ENCODE measurements at places on chromosomes 16 and 17.

GRCh38 chr17:689556-690275 is 24.9 kb downstream of the VPS53 start:
- DNase-seq, result no peak

- no peak for DNase-seq
Measured at GRCh38 chr17:51064061-51064735, 56.5 kb downstream of the SPAG9 start.

DNA sequence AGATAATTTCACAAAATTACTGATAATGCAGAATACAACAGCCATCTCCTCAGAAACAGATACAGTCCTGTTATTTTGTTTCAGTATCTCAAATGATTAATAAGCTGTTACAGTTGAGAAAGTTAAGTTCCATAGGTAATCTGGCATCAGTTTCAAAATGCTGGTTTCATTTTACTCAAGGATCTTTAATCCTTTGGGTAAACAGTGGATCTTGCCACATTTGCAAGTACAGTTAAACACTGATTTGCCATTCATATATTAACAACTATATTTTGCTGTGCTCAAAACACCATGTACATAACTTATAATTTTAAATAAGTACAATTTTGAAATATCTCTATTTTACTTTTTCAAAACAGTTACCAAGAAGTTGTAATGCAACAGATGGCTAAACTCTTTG is 31.2 kb downstream of the RPGRIP1L start:
- no peak for DNase-seq

DNA sequence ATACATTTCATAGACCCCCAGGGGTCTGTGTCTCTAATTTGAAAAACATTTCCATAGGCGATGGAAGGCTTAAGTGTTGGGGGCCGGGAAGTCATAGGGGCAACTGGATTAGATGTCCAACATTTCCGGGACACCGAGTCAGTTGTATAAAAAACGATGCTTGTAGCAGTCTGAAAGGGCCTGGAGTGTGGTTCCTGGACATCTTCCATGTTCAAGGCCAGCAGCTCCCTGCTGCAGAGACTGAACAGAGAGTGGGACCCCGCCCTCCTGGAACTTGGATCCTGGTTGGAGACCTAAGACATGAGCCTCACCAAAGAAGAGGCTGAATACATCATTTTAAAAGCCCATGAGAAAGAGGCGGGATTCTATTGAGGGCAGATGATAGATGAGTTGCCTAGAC is 82.0 kb upstream of the ZNF423 start:
- no peak for DNase-seq

DNA sequence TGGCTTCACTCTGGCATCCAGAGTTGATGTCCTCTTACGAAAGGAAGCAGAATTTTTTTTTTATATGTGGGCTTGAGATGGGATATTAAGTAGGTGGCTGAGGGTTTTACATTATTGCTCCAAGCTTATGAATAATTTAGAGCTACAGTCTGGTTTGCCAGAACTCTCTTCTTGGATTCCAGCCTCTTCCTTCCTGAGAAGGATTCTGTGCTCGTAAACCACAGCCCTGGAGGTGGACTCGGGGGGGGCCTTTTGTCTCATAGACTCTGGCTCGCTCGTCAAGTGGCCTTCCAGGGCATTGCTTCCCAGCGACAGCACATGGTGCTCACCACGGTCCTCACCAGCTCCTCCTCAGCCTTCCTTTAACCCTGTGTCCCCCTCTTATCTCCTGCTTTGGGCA is 43.2 kb downstream of the TMEM11 start:
- no peak for DNase-seq

DNA sequence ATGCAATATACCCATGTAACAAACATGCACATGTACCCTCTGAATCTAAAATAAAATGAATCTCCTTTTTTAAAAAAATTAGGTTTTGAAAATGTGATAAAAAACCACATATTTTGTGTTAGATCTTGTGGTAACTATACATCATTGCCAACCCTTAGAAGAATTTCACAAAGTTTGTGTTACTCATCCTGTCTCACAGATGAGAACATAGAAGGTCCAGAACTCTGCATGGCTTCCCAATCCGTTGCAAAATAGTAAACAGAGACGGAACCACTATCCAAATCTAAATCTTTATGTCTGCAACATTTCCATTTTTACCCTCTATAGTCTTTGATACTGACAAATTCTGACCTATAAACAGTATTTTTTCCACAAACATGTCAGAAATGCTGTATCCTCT is 759.9 kb downstream of the KCNJ2 start:
- DNase-seq, result no peak

GRCh38 chr17:63555500-63556156 is 5.4 kb downstream of the DCAF7 start:
- no peak for DNase-seq
